ENCODE measurements at places on chromosomes 5 and 9.

DNA sequence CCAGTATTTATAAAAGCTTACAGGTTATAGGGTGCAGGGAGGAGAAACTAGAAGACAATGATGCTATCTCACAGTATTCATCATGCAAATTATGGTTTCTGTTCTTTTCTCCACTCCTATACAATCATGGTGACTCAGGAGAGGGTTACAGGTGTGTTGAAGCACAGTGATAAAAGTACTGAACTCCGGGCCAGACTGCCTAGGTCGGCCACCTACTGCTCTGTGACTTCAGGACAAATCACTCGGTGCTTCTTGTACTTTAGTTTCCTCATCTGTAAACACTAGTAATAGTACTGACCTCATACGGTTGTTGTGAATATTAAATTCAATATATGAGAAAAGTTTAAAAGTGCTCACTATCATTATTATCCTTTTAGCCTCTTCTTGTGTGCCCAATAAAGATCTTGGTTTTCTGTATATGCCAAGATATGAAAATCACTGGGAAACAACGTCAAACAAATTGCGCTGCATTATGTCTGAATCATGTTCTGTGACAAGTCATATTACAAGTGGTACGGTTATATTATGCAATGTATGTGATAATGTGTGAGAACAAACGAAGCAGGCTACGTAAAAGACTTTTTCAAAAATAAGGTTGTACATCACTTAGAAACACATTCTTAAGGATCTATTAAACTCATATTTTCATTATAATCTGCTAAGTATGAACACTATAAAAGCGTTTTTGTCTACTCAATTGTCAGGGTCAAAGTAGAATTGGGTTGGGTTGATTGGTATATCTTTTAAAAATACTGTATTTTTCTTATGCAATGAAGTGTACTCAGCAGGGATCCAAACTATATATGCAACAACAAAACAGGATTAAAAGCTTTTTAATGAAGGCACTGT lies 153.3 kb downstream of the EFNA5 start:
- no peak for DNase-seq

GRCh38 chr5:12330381-12330780 lies 426.1 kb upstream of the CTNND2 start:
- no peak for DNase-seq

GRCh38 chr5:36607114-36607571 lies 737 bp downstream of the SLC1A3 start:
- no peak for DNase-seq

- DNase-seq, result no peak
Measured at GRCh38 chr5:126016256-126016655, 407.0 kb upstream of the GRAMD2B start.

GRCh38 chr9:98708103-98708932 lies 417 bp downstream of the GABBR2 start:
- DNase-seq, result no peak

GRCh38 chr9:90915693-90916092 lies 114.1 kb downstream of the SYK start:
- DNase-seq, result no peak

DNA sequence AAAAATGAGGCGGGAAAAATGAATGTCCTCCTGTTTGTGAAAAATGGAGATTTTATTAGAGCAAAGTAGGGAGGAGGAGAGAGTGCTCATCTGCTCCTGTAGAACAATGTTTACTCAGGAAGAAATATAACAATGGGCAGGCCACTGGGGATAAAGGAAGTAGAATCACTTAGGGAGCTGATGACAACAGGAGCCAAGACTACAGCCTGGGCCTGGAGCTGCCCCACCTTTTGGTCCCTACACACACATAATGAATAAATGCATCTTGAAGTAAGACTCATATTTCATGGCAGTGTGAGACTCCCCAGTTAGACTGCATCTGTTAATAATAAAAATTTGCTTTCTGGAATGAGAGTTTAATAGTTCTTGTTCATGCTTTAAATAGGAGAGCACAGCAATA lies 1939.8 kb downstream of the EFNA5 start:
- DNase-seq, result no peak

GRCh38 chr5:76305269-76305668 lies 97.8 kb upstream of the IQGAP2 start:
- DNase-seq, result no peak

- no peak for DNase-seq
Measured at GRCh38 chr5:115124741-115125140, 45.0 kb downstream of the TRIM36 start.

- DNase-seq, result no peak
Measured at GRCh38 chr5:144484124-144484897, 313.6 kb downstream of the KCTD16 start.

GRCh38 chr5:136208916-136209315 lies 16.0 kb upstream of the SMIM32 start:
- DNase-seq, result no peak

DNA sequence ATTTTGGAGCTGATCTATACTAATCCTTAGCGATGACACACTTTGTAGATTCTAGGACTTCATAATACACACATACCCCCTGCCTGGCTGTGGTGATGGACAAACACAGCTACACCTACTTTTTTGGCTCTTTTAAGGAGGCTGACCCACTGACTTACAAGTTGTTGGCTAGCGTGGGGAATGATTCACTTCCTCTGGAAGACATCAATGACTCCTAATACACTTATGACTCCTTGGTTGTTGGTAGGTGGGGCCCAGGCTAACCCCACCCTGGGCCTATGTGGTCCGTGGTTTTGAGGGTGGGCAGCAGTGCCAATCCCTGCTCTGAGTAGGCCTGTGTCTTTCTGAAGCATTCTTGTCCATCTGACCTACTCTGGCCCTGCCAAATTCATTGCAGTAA lies 144.4 kb downstream of the SLC12A2 start:
- DNase-seq, result no peak

Measured in T-helper 1 cell (primary cell).